ENCODE measurements at places on chromosomes 11 and 22.

- DNase-seq, result no peak
Observed at GRCh38 chr11:36030731-36031281, 86.9 kb downstream of the LDLRAD3 start.

GRCh38 chr11:76629116-76629852 lies 41.3 kb downstream of the LRRC32 start:
- DNase-seq, result no peak

DNA sequence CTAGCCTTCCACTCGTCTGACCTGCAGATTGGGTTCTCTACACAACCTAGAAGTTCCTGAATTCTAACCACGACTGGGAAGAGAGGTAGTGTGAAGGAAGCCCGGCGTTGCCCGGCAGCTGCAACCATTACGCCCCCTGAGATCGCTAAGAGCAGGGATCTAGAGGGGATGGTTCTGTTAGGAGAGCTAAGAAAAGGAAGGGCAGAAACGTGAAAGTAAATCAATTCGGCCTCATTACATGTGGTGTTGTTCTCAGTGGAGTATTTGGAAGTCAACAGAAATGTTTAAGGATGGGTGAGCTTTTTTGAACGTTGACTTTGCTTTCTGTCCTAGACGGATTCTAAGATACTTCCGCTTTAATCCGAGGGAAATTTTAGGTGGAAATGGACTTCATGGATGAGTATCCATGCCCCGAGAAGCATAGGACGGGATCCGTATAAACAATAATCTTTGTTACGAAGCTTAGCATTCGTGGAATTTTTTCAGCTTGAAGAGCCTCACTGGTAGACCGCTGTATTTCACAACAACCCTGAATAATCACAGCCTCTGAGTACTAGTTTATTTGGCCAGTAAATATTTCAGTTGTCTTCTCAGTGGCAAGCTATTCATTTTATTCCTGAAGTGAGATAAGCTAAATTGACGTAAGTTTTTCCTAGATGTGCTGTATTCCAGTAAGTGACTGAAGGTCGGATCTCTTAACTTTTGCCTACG lies 629 bp downstream of the ATP5MG start:
- no peak for DNase-seq

GRCh38 chr11:84922212-84922805 lies 704.8 kb downstream of the DLG2 start:
- no peak for DNase-seq

DNA sequence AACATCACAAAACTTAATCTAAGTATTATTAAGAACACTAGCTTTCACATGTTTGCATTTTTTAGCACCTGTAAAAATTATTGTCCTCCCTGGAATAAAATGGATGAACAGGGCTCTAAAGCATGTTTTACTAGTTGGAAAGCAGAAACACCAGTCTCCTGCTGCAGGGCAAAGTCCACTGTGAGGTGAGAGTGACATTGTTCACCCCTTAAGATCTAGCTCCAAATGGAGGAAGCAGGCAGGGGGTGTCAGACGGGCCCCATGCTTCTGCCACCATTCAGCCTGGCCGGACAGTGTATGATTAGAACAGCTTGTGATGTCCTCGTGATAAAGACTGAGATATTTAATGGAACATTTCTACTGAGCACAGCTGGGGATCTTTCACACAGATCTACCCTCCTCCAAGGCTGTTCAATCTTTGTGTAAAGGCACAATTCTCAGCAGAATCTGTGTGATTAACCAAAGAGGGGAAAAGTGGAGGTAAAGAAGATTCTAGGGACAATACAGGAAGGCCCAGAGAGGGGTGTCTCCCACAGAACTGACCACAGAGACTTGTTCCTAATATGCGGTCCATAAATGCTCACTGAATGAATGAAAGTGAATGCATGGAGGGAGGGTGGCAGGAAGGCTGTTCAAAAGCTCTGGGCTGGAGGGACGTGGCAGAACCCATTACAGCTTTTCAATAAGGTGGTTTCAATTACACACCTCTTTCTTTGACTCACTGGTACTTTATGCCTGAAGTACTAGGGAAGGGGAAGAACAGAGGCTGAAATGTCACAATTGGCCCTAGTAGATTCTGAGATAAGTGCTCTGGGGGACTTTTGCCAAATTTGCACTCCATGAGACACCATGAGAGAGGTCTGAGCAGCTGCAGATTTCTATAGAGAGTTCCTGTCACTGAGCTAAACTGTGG lies 239.1 kb upstream of the ARHGAP20 start:
- DNase-seq, result no peak

DNA sequence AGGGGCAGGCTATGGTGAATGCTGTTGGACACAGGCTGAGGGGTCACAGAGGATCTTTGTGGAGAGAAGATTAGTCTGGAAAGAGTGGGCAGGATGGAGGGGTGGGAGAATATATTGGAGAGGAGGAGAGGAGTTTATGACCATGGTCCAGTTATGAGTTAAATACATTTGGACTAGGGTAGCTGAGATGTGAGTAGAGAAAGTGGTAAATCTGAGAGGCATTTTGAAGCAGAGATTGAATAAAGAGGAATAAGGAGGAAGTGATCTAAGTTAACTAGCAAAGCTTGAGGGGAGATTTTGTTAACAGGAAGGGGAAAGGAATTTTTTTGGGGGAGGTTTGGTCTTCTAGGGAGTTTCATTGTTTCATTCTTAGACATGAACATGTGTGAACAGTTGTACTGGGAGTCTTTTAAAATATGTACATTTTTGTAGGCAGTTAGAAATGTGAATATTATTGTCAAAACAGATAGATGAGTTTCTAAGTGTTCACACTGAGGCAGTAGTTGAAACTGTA lies 43.1 kb upstream of the EED start:
- no peak for DNase-seq

DNA sequence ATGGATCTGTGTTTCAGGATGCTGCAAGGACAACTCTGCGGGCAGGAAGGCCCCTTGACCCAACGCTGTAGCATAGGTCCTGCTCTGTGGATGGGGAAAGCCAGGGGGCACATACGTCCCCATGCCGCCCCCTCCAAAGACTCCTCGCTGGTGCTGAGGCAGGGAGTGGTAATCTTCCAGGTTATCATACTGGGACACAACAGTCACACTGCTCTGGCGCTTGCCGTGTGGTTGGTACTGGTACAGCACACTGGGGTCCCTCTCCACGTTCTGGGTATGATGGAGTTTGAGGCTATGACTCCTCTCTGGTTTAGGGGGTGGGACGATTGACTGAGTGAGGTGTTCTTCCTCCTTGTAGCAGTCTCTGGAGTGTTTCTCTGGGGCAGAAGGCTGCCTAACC lies 26.2 kb upstream of the TP53AIP1 start:
- DNase-seq, result no peak

DNA sequence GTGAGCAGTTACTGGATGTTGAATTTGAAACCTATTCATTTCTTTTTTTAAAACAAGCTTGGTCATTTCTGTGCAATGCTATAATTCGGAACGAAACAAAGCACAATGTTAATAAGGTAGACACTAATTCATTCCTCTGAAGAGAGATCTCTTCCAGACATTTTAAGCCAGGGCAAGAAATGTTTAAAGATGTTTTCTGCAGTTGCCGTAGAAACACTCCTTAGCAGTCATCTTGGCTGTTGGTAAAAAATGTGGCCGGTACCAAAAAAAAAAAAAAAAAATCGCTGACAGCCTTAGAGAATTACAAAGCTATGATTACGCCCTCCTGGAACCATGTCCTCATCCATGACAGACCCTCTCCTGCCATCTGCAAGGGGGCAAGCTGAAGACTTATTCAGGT lies 66.4 kb upstream of the TTC12 start:
- DNase-seq, result no peak

- DNase-seq, result no peak
Observed at GRCh38 chr11:58980159-58980843, 41.0 kb downstream of the GLYATL1 start.

DNA sequence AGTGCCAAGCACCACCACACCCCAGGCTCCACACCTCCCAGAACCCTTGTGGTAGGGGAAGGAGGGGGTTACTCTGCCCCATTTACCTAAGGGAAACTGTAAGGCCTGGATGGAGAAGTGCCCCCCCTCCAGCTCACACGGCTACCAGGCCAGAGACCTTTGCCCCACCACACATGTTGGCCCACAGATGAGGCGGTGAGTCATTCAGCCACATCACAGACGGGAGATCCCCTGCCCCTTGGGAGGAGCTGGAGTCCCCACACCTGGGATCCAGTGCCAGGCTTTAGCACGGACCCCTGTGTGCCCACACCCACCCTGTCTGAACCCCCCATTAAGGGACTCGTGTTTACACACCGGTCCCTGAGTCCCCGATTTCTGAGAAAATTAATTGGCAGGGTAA lies 24.9 kb downstream of the CDKN1C start:
- DNase-seq, result no peak

- DNase-seq, result no peak
Observed at GRCh38 chr11:115627666-115628460, 123.6 kb upstream of the CADM1 start.

- DNase-seq, result peak; percentile 85
Observed at GRCh38 chr22:46674367-46674781, 54.2 kb downstream of the GRAMD4 start.

- DNase-seq, result peak; percentile 91
Observed at GRCh38 chr11:57568330-57568766, 876 bp upstream of the UBE2L6 start.

GRCh38 chr11:134250675-134251074 lies 2.5 kb downstream of the THYN1 start:
- DNase-seq, result no peak

GRCh38 chr11:117649296-117650055 lies 147.5 kb downstream of the DSCAML1 start:
- no peak for DNase-seq

GRCh38 chr22:38652859-38653258 lies 3.3 kb downstream of the FAM227A start:
- no peak for DNase-seq

DNA sequence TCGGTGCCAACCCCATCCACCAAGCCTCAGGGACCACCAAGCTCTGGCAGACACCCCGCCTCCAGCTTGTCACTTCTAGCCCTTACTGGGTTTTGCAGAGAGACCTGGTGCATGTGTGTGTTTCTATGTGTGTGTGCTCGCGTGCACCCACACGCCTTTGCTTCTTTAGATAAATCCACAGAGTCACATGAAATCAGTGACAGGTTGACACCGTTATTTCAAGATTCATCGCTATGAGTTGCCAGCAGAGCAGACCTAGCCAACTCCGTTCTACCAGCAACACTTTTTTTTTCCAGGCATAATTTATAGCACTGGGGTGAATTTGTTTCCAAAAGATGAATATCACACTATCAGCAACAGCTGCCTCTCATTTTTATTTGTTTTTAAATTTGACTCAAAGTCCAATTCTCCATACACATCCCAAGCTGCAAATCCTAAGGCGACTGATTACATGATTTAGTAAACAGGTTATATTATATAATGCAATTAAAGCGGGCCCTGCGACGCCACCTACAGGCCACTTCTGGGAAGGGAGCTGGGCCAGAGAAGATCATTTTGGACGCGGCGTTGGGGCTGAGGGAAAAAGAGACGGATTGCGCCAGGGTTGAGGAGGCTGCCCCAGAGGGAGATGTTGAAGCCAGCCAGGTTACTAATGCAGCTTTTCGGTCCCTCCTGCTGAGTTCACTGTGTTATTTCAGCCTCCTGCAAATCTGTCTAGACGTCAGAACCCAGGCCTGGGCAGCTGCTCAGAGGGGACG lies 150.5 kb downstream of the FEZ1 start:
- DNase-seq, result no peak

- DNase-seq, result no peak
Observed at GRCh38 chr22:42364604-42365110, 67.5 kb downstream of the NFAM1 start.

- no peak for DNase-seq
Observed at GRCh38 chr11:36493332-36493731, 16.7 kb downstream of the TRAF6 start.

DNA sequence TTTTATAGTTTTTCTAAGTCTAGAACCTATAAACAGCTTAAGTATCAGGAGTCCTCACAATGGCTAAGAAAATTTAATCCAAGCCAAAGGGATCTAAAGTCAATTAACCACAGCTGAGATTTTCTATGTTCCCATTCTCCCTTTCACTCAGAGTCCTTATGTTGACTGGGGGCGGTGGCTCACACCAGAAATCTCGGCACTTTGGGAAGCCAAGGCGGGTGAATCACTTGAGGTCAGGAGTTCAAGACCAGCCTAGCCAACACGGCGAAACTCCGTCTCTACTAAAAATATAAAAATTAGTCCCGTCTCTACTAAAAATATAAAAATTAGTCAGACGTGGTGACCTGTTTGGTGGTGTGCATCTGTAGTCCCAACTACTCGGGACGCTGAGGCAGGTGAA lies 6.9 kb downstream of the RDX start:
- DNase-seq, result no peak

GRCh38 chr11:37849706-37850105 lies 1251.7 kb upstream of the RAG2 start:
- DNase-seq, result no peak

DNA sequence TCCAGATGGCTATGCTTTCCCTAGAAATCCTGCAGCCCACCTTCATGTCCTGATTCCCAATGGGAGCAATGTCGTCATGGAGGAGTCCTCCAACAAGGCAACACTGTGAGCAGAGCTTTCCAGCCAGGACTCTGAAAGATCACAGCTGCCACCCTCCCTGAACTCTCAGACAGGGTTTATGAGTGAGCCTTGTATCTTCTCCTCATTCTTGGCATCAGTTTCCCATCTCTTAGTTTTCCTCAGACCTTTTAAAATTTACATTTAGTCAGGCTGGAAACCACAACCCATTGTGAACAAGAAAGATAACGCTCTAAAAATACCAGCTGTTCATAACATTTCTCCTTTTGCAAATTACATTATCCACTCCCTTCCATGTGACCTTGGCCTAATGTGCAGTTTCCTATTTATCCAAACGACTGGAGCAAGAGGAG lies 15.6 kb upstream of the LYVE1 start:
- no peak for DNase-seq

GRCh38 chr11:1414650-1415049 lies 24.9 kb downstream of the BRSK2 start:
- no peak for DNase-seq

- DNase-seq, result peak; percentile 11
Observed at GRCh38 chr11:57249384-57250319, 12.6 kb upstream of the APLNR start.

- no peak for DNase-seq
Observed at GRCh38 chr22:26615830-26616435, 1.9 kb downstream of the CRYBB1 start.

DNA sequence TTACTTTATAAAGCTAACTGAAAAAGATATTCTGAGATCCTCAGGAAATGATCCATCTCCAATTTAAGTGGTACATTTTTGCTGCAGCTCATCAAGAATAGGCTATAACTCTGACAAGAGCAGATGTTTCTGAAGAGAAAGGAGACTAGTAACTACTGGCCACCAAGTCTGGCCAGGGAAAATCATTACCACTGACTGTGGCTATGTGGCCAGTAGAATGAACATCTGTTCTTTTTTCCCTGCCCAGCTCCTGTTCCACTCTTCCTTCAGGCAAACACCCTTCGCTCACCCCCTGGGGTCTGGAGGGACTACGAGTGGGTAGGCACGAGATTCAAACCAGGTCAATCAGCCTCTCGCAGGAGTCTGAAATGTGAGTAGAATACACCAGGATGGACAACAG lies 23.9 kb downstream of the TMEM123 start:
- DNase-seq, result no peak

GRCh38 chr22:39800790-39801520 lies 92.6 kb downstream of the ENTHD1 start:
- DNase-seq, result no peak

- DNase-seq, result no peak
Observed at GRCh38 chr11:132862137-132862536, 670.2 kb downstream of the OPCML start.

Data from CD4-positive, alpha-beta T cell (primary cell).